NCI-H748 treated with DMSO at 0.1 percent for 48 hours (cell line): ENCODE measurements at places on chromosomes 7 and 10.

GRCh38 chr10:35091994-35092790, 2.1 kb upstream of the CUL2 start:
- DNase-seq: no peak

- no peak for DNase-seq
Measured at GRCh38 chr10:82572744-82573143, 697.8 kb downstream of the NRG3 start.

GRCh38 chr7:116653204-116653603, 18.8 kb upstream of the MET start:
- DNase-seq: no peak

GRCh38 chr10:129972145-129972965, 8.3 kb upstream of the EBF3 start:
- no peak for DNase-seq

- DNase-seq: no peak
Measured at GRCh38 chr10:131928248-131929095, 27.7 kb downstream of the PPP2R2D start.

- no peak for DNase-seq
Measured at GRCh38 chr7:117230276-117231046, 92.4 kb downstream of the WNT2 start.

DNA sequence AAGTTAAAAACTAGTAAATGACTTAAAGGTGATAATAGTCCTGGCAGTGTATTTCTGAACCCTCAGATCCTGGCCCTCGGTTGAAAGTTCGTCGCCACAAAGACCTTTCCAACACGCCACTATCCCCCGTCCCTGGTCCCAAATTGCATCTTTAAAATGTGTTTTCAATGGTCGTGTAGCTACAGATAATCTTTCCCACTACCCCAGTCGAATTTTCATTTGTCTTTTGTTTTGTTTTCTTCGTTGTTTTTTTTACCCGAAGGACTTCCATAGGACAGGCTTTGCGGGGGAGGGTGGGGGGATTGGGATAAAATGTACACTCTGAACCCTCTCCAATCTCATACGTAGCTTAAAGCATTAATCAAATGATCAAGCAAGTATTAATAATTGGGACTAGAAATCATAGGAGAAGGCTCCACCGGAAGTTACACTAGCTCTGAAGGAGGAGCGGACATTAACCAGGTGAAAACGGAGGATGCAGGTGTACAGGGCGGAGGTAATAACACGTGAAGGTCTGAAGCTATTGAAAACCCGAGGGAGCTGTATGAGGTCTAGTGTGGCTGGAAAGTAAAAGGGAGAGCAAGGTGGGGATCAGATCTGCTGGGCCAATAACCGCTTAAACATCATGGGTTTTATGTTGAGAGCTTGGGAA, 32.8 kb upstream of the PHF14 start:
- DNase-seq: peak; percentile 69

DNA sequence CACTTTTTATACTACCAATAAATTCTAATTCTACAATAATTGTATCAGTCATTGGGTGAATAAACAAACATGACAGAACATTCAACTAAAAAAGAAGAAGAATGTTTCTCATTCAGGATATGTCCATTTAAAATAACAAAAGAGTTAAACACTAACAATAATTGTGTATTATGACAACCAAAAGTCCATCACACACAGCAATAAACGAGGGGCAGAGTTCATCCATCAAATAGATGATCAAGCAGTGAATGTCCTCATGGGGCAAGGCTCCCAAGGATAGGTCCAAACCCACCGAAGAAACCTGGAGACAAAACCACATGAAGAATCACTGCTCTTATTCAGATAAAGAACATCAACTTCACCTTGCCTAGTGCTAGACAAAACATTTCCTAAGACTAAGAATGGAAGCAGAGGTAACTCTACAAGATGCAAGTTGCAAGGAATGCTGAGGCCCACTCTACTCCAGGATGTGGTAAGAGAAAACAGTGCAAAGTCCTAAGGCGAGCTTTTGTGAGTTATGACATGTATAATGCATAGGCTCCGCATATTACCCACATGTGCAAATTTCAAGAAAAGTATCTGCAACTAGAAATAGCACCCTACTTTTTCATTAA, 115.1 kb downstream of the PARD3 start:
- no peak for DNase-seq

DNA sequence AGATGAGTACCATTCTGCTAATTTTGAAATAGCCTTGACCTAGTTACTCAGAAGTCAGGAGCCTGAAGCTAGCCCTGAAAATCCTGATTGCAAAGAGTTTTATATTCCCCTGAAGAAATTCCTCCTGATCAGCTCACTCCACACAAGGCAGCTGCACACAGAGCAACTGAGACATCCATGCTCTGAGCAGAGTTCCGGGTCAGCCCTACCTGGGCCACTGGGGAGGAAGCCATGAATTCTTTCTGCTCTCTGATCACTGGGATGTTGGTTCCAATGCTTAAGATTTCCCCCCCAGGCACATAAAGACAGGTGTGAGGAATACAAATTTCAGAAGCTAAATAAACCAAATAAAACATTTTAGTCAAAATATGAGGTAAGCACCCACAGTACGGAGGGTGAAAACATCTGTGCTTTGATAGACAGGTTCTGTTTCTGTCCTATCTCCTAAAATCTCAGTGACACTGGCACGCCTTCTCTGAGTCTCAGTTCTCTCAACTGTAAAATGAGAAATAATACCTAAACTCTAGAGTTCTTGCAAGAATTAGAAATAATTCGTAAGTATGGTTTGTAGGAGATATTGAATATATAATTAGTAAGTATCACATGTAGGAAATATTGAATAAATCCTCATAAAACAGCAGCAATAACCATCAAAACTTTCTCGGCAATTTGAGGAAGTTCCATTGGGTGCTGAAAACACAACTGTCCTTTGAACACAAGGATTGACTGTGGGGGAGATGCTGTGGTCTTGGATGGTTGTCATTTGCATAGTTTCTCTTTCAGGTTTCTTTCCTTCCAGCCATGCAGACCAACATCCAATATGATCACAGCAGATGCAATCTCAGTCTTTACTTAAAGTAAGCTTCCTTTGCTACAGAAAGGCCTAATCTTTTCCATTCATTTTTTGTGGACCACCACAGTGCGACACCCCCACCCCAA, 133.0 kb upstream of the TNS3 start:
- no peak for DNase-seq

GRCh38 chr7:54841772-54842697, 83.0 kb upstream of the SEC61G start:
- no peak for DNase-seq

- no peak for DNase-seq
Measured at GRCh38 chr7:131097662-131098376, 229.9 kb upstream of the MKLN1 start.
